ENCODE measurements at places on chromosomes 5 and 9.

DNA sequence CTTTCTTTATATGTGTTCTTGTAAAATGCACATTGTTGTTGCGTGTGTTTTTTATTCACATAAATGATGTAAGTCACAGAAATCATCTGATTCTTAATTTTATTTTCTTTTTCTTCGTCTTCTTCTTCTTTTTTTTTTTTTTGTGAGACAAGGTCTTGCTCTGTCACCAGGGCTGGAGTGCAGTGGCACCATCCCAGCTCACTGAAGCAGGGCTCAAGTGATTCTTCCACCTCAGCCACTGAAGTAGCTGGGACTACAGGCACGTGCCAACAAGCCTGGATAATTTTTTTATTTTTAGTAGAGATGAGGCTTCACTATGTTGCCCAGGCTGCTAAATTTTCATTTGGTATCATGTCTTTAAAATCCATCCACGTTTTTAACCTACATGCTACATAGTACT is 28.5 kb upstream of the FANCC start:
- no peak for DNase-seq

GRCh38 chr5:101664071-101664791 is 631.9 kb downstream of the SLCO4C1 start:
- DNase-seq: no peak

DNA sequence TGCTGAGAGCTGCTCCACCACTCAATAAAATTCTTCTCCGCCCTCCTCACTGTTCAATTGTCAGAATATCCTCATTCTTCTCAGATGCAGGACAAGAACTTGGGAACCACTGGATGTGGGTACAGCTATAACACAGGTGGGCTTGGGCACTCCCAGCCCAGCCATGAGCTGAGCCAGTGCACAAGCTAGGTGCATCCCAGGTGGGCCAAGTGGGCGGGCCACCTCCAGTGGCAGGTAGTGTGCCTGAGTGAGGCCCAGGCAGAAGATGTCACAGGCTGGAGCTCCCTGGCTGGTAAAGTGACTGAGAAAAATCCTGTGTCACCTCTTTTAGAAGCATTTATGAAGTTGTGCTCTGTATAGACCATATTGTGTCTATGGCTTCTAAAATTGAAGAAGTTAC is 501.6 kb upstream of the TYRP1 start:
- no peak for DNase-seq

GRCh38 chr9:110189559-110190320 is 18.2 kb downstream of the C9orf152 start:
- no peak for DNase-seq

DNA sequence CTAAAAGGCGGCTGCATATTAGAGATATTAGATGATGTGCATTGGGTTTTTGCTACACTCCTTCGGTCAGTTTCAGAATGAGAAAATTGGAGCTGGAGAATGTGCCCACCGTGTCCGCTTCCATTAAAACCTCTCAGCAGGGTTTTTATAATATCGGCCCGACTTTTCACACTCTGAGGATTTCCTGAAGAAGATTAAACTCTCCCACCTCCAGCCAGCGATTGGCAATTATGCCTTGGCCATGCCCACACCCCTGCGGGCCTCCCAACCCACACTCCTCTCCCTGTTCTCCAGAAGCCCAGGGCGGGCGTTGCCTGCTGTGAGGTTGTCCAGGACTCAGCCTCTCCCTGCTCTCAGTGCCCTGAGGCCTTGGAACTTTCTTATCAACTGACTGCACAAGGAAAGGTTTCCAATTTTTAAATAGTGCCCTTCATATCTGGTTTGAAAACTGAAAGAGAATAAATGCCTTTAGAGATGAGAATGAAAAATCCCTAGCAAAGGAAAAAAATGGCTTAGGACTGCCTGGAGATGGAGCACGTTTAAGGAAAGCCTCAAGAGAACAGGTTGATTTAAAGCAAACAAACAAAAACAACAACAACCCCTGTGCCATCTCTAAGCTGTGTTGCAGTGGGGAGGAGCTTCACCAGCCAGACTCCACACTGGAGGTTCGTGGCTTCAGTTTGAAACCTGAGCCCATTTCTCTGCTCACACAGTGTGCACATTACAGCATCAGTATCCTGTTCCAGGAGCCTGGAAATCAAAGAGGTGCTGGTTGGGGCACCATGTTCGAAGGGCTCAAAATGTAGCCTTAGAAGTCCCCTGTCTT is 292.9 kb downstream of the NSG2 start:
- no peak for DNase-seq

GRCh38 chr9:33860200-33860871 is 43.4 kb downstream of the UBE2R2 start:
- DNase-seq: no peak

GRCh38 chr9:16106021-16106571 is 553.3 kb downstream of the CCDC171 start:
- no peak for DNase-seq

- no peak for DNase-seq
Observed at GRCh38 chr9:105023788-105024187, 95.8 kb upstream of the ABCA1 start.

DNA sequence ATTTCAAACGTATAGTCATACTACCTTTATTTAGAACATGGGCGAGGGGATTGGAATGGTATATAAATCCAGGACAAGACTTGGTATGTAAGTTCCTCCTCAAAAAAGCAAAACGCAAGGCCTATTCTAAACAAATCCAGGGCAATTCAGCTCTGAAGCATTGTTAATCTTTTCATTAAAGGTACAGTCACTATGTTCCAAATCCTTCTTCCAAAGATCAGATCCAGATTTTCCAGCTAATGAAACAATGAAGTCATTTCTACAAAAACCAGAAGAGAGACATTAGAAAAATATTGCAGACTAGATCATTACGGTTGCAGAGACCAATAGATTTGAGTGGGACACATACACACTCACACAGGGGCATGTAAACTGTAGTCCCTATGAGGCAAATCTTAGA is 116.1 kb upstream of the BNC2 start:
- no peak for DNase-seq

GRCh38 chr5:79133657-79134451 is 22.2 kb downstream of the BHMT start:
- peak; percentile 81 for DNase-seq

DNA sequence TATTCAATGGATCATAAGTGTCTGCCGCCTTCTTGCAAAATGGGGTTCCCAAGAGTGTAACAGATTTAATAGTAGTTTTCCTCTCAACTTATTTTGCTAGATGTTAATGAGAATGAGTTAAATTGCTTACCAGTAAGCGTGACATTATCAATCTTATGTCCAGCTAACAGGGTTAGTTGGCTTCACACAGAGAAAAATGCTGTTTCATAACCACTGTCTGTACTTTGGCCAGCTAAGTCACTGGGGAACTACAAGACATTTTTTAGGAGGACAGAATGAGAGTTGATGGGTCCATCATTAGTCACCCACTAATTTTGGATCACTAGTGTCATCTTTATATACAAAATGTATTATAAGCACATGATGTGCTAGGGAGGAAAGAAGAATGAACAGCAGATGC is 1.4 kb downstream of the CDC37L1 start:
- no peak for DNase-seq

GRCh38 chr5:166331521-166331920 is 1959.9 kb upstream of the WWC1 start:
- DNase-seq: no peak

DNA sequence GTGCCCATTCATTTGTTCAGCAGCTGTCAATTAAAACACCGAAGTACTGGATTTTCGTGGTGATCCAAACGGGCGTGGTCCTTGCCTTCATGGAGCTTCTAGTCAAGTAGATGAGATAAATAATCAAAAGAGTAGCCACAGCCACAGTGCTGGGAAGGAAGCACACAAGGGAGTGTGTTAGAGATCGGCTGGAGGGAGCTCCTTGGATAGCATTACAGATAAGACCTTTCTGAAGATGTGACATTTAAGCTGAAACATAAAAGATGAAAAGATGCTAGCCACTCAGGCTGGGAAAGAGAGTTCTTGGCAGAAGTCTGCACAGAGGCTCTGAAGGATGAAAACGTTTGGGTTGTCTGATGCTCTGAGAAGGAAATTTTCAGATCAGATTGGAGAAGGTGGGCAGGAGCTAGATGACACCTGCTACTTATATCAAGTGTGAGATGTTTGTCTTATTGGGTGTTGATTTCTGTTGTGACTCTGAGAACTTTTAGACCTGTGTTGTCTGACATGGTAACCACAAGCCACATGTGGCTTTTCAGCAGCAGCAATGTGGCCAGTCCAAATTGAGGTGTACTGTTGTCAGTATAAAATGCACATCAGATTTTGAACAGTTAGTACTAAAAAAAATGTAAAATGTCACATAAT is 123.9 kb downstream of the TLE4 start:
- peak; percentile 69 for DNase-seq

GRCh38 chr5:132961887-132962286 is 1.5 kb downstream of the AFF4 start:
- no peak for DNase-seq

DNA sequence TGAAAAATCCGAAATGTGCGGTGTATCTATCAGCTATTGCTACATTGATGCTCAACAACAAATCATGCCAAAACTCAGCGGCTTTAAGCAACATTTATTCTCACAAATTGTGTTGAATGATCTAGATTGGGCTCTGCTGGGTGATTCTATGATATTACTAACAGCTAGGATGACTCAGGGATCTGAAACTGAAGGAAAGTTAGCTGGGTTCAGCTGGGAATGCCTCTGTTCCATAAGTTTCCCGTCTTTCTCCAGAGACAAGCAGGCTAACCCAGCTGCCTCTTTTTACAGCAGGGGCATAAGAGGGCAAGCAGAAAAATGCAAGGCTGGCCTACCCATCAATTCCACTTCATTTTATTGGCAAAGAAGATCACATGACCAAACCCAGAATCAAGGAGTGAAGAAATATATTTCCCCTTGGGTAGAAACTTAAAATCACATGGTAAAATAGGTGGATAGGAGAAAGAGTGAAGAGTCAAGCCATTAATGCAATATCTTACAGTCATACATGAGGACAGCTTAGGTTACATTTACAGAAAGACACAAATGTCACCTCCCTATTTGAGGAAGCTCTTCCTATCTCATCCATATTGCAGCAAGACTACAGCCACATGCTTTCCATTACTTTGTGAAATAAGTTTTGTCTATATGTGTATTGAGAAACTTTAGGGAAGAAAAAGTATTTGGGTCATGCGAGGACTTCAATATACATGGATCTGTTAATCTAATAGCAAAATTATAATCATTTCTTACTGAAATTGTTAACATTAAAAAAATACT is 30.8 kb downstream of the IL7R start:
- DNase-seq: no peak

GRCh38 chr5:10279328-10279727 is 28.4 kb downstream of the CMBL start:
- no peak for DNase-seq

GRCh38 chr9:76401580-76402354 is 7.5 kb upstream of the RFK start:
- no peak for DNase-seq

- DNase-seq: no peak
Observed at GRCh38 chr5:78972654-78973428, 12.3 kb downstream of the ARSB start.

DNA sequence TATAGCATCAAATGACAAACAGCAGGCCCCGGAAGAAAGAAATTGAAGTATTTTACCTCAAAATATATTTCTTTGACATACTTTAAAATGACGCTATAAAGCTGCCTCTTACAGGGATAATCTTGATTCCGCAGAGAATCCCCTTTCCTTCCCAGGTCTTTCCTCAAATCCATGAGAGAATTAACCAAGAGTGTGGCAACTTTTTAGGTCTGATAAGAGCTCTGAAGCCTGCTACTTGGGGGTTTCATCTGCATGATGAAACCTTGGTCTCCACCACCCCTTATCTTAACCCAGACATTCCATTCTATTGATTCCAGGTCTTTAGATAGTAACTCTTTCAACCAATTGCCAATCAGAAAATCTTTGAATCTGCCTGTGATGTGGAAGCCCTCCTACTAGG is 173.8 kb downstream of the CEMIP2 start:
- DNase-seq: no peak

DNA sequence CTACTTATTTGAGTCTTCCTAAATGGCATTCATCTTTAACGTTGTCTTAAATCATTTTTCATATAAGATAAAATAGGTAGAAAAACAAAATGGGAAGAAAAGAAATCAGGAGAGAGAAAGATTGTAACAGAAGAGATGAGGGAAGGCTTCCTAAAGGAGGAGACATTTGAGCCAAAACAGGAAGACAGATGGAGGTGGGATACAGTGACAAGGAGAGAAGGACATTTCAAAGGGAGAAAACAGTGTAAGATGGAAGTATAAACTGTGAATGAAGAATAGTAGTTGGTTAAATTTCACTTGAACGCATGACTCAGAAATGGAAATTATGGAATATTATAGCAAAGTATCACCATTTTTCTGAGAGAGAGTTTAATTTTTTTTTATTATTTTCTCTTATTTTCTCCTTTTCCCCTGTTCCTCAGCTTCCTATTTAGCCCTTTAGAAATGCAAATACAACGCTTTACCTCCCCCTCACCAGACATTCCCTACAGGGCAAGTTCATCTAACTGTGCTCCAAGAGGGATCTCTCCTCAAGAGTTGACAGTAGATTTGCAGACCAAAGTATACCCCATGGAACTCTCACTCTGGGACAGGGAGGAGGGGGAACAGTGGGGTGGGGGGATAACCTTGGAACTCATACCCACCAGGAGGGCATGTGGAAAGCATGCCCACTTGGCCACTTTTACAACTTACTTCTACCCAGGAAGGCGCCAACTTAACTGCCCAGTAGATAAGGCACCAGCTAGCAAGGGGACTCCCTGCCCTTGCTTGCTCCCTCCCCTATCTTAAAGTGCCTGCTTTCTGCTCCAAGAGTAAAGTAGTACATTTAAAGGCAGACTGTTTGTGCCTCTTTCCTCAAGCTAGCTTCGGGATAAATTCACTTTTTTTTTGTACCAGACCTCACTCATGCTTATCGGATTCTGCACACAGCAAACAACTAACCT is 304.7 kb upstream of the POU5F2 start:
- DNase-seq: no peak

- no peak for DNase-seq
Observed at GRCh38 chr5:108634010-108634616, 113.6 kb upstream of the FER start.

DNA sequence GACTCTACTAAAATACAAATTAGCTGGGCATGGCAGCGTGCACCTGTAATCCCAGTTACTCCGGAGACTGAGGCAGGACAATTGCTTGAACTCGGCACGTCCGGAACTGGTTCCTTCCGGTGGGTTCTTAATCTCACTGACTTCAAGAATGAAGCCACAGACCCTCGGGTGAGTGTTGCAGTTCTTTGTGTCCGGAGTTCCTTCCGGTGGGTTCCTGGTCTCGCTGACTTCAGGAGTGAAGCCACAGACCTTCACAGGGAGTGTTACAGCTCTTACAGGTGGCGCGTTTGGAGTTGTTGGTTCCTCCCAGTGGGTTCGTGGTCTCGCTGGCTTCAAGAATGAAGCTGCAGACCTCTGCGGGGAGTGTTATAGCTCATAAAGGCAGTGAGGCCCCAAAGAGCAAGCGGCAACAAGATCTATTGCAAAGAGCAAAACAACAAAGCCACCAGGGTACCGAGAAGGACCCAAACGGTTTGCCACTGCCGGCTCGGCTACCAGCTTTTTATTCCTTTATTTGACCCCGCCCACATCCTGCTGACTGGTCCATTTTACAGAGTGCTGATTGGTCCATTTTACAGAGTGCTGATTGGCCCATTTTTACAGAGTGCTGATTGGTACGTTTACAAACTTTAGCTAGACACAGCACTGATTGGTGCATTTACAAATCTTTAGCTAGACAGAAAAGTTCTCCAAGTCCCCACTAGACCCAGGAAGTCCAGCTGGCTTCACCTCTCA is 28.6 kb upstream of the SLC6A19 start:
- peak; percentile 51 for DNase-seq

- peak; percentile 6 for DNase-seq
Observed at GRCh38 chr5:383621-384020, 59.4 kb upstream of the EXOC3 start.

GRCh38 chr5:136053336-136054141 is 24.8 kb downstream of the TGFBI start:
- no peak for DNase-seq

All from activated CD8-positive, alpha-beta T cell treated with anti-CD3 and anti-CD28 coated beads, Interleukin-2, amount 10 ng/mL, durations not matched to agents 7 days and 5 days (primary cell).